Activated CD4-positive, alpha-beta T cell treated with anti-CD3 and anti-CD28 coated beads, Interleukin-2, Interleukin-6, amounts not matched to agents 100 ng/mL and 50 ng/mL, durations not matched to agents 16 hours and 8 hours (primary cell): ENCODE measurements at places on chromosomes 13 and 19.

DNA sequence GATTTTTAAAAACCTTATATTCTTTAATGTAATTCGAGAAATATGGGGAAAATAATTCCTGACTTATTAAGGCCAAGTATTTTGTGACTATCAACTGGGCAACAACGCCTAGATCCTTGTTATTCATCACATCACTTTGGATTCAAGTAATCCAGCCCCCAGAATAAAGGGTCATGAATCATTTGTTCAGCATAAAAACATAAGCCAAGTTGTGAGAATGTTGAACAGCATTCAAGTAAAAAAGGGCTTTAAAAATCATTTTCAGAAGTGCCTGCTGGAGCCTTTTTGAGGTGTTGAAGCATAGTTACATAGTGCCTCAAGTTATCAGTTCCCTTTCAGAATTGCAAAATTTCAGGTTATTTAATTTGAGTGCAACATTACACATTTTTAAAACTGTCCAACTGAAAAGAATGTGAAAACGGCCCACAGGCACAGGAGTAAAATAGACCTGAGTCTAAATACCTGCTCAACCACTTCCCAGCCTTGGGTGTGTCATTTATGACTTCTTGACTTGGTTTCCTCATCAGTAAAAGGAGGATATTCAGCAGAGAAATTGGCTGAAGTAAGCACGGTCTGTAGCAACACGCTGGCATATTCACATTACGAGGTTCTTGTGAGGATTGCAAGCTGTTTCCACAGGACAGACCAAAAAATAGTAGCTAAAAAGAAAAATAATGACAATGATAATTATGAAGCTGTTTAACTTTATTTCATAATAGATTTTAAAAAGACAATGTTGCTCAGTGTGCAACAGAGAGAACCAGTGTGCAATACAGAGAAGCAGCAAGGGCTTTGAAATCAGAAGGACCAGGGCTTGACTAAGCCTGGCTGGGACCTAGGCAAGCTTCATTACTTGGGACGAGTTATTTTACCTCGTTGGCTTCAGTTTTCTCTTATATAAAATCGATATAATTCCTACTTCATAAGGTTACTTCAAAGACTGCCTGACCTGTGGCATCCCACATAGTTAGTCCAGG lies 56.6 kb downstream of the MBNL2 start:
- no peak for DNase-seq

- peak; percentile 68 for DNase-seq
Observed at GRCh38 chr19:46746281-46747057, at the start of gene STRN4. STRN4 (minus strand) TSS chr19:46746450; CDS start chr19:46746430, 20 bp downstream.

GRCh38 chr13:75220861-75221260 lies 261.1 kb downstream of the TBC1D4 start:
- DNase-seq: no peak

DNA sequence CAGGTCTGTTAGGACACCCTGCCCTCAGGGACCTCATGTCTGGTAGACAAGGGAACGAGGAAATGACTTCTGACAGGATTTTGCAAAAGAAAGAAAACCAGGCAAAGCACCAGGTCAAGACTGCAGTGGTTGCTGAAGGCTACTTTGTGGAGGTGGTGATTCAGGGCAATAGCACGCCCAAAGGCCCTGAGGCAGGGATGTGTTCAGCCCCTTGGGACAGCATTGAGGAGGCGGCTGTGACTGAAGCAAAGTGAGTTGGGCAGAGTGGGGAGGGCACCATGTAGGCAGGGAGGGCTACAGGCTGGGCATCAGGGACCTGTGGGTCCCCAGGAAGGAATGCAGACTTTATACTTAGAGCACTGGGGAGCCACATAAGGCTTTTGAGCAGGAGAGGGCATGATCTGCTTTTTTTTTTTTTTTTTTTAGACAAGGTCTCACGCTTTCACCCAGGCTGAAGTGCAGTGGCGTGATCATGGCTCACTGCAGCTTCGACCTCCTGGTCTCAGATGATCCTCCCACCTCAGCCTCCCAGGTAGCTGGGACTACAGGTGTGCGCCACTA lies 10.8 kb upstream of the HOMER3 start:
- no peak for DNase-seq

- peak; percentile 47 for DNase-seq
Observed at GRCh38 chr19:47157431-47158321, 27.0 kb downstream of the SAE1 start.

GRCh38 chr13:72889495-72889894 lies 107.6 kb downstream of the PIBF1 start:
- DNase-seq: no peak

- peak; percentile 91 for DNase-seq
Observed at GRCh38 chr19:35066691-35067563, 25.4 kb downstream of the HPN start.

GRCh38 chr13:52924289-52925148 lies 76.1 kb upstream of the PCDH8 start:
- no peak for DNase-seq

- peak; percentile 27 for DNase-seq
Observed at GRCh38 chr19:7507884-7508283, 8.0 kb upstream of the ZNF358 start.

DNA sequence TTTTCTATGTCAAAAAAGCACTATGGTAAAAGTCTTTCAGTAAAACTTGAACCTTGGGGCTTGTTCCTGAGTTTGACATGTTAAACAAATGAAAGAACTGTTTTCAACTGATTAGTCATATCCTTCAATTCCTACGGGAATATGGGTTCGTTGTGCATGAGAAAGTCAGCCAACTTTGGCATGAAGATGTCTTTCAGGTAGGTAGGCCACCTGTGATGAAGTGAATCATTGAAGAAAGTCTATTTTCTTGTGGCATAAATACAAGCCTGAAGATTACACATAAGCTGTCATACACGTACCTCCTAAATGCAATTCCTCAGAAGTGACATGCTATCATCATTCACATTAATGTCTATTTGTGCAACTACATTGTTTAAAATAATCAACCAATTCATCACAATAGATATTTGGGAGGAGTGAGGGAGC lies 513.0 kb downstream of the IRS2 start:
- DNase-seq: no peak

DNA sequence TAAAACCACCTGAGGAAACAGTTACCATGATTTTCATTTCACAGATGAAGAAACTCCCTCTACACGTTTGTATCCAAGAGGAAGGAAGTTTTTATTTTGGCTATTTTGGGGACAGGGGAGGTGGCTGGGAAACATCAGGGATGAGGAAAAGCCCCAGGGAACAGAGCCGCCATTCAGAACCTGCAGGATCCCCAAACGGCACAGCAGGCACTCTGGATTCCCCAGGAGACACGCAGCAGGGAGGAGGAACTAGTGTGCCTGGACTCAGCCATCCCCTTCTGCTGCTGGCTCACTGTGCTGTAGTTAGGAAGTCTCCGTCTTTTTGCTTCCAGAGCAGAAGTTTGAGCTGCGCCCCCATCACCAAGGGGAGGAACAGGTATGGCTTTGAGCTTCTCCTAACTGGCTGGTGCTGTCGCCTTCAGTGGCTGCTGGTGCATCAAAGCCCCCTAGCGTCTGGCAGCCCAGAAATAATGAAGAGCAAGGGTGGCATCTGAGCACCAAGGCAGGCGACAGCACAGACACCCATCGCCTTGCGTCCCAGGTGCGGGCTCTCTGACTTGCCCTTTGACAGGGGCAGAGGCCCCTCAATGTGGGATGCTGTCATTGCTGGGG lies 4.2 kb downstream of the NAPA start:
- no peak for DNase-seq

- DNase-seq: no peak
Observed at GRCh38 chr19:13101590-13102415, 855 bp downstream of the LYL1 start.

DNA sequence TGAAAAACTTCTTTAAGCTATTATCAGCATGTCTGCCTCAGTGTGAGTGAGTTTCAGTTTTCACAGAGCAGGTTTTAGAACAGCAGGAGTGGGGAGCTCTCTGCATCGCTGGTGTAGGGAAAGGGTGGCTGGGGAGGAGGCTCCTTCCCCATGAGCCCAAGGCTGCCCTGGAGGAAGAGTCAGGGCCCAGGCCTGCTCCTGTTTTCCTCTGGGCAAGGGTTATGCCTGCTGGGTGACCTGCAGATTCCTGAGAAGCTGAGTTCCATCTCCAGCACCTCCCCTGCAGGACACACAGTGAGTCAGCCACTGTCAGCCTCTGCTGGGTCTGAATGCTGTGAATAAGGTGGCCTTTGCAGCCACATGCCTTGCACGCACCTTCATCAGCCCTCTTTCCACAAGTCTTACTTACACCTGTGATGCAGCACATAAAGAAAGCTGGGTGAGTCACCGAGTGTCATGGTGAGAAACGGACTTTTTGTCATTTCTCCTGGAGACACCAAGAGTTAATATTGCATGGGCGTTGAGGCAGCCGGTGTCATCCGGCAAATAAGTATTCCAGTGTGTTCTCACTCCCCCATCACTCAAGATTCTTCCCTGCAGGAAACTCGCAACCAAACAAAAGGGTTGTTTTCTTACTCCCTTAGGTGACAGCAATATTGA lies 186.4 kb upstream of the KL start:
- no peak for DNase-seq

DNA sequence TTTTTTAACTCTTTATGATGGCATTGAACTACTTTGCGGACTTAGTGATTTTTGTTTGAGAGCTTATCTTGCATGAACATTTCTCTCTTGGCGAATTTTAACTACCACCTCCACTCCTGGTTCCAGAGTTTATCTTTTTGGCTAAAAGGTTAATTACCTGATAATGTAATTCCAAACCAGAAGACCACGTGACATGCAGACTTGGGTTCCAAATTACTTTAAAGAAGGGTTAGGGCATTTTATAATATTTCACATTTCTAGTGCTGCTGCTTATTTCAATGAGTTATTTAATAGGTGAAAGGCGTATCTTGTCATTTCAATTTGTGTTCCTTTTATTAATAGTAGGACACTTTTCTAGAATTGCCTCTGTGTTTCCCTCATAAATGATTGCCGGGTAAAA lies 52.0 kb downstream of the TDRD12 start:
- no peak for DNase-seq

- DNase-seq: no peak
Observed at GRCh38 chr13:60035874-60036273, 127.9 kb downstream of the DIAPH3 start.

DNA sequence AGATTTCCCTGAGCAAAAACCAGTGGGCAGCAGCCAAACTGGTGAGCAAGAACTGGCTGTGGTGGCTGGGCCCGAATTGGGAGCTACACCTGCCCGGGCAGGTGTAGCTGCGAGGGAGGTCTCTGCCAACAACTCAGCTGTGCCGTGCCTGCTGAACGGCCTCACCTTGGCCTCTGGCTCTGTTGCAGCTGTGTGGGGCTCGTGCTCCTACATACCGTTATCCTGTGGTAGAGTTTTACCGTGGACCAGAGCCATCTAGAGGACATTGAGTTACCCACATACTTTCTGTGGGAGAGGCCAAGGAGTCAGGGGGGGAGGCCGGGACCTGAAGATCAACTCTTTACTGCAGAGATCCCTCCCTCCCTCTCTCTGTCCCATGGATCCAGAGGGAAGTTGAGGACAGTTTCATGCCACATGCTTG lies 113.2 kb downstream of the TM9SF2 start:
- no peak for DNase-seq
